ENCODE measurements at places on chromosomes 2 and 18. TPM values are rescaled to one million over a fixed set of nuclear protein-coding genes. Genes with fewer than 3 reads are reported as not detected.

NEU2 gene
- total RNA-seq, result not detected

C2orf66 gene
- 0.53 TPM for total RNA-seq

GRCh38 chr2:189834059-189834458 is 49.8 kb downstream of the PMS1 start:
- DNase-seq, result no peak

- no peak for DNase-seq
These were observed 33.6 kb downstream of the MC4R start for GRCh38 chr18:60339018-60339417.

GRCh38 chr2:207334301-207334623 is 168.5 kb upstream of the KLF7 start:
- no peak for DNase-seq

DNA sequence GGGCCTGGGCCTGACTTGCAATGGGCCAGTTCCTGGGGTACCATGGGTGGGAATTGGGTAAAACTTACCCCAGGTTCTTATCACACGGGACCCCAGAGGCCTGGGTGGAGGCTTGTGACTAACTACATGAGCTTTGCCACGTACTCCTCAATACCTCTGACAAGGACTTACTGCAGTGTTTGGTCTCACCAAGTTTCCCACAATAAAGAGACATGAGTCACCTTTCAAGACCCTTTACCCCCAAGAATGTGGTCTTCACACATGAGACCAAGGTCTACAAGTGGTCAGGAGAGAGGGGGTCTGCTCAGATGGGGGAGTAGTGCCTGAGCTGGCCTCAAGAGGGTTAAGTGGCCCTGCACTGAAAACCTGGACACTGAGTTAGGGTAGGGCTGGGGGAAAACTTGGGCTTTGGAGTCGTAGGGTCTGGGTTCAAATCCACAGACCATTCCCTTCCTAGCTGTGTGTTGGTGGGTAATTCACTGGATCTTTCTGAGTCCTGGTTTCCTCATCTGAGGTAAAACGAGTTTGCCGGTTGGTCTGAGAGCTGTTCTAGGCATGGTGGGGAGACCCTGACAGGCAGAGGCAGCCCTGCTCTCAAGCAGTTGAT is 2.0 kb upstream of the GNLY start:
- no peak for DNase-seq

RAB6C gene
- not detected for total RNA-seq

GRCh38 chr2:26989156-26989555 is 18.7 kb downstream of the MAPRE3 start:
- no peak for DNase-seq

PPM1G gene
- 127 TPM for total RNA-seq

- peak; percentile 39 for DNase-seq
These were observed 83.0 kb upstream of the RAB6C start for GRCh38 chr2:129896226-129897100.

DNA sequence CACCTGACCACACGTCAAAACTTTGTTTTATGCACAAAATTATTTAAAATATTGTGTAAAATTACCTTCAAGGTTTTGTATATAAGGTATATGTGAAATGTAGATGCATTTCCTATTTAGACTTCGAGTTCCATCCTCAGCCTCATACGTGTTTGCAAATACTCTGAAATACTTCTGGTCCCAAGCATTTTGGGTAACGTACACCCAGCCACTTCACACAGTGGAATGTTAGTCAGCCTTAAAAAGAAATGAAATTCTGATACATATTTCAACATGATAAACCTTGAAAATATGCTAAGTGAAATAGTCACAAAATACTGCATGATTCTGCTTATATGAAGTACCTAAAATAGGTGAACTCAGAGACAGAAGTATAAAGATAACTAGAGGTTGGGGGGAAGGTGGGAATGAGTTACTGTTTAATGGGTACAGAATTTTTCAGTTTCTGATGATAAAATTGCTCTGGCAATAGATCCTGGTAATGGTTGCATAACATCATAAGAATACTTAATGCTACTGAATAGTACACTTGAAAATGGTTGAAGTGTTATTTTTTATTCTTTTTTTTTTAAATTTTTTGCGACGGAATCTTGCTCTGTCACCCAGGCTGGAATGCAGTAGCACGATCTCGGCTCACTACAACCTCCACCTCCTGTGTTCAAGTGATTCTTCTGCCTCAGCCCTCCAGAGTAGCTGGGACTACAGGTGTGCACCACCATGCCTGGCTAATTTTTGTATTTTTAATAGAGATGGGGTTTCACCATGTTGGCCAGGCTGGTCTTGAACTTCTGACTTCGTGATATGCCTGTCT is 24.0 kb downstream of the NOP58 start:
- DNase-seq, result no peak

TEKT4 gene
- not detected for total RNA-seq

DNA sequence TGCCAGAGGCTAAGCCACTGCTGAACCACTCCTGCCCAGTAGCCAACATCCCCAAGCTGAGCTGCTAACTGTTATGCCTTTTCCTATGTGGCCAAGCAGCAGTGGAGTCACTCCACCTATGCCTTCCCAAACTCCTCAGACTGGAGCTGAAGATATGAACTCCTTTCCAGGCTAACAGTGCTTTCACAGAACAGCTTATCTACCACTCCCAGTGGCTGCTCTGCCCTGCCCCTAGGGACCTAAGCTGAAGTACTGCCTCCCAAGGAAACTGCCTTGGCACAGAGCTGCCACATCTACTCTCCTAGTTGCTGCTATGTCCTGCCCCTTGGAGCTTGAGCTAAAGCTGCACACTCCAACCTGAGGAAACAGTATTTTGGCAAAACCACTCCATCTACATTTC is 275.9 kb downstream of the RBM43 start:
- DNase-seq, result no peak

LCT gene
- total RNA-seq, result 0.11 TPM

PKDCC gene
- not detected for total RNA-seq

POMC gene
- 7.8 TPM for total RNA-seq

DNA sequence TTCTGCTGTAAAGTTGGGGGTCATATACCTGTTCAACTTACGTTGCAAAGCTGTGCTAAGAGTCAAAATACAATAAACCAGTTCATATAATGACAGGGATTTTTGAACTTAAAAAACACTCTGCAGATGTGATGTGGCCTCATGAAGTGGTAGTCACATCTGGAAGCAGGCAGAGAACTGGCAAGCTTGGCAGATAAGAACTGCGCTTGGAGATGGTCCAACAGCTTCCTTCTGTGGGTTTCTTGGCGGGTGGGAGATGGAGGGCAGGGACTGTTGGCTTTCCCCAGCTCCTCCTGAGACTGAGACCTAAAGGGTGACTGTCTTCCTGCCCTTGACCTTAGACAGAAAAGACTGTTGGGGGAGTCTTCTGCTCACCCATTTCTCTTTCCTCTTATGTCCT is 140.4 kb downstream of the CTIF start:
- no peak for DNase-seq

DNA sequence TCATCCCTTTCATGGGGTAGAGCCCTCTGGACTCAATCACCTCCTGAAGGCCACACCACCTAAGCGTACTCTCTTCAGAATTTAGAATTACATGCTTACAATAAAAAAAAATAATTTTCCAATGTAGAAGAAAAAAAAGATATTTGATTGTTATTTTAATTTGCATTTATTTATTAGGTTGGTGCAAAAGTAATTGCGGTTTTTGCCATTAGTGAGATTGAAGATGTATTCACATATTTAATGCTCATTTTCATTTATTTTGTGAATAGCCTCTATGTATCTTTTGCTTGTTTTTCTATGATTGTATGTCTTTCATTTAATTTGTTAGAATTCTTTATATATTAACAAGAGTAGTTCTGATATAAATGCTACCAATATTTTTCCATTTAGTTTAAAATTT is 220.5 kb downstream of the RND3 start:
- no peak for DNase-seq

- no peak for DNase-seq
These were observed at the start of gene RAB31 for GRCh38 chr18:9708057-9708433. Gene RAB31, plus strand, starts transcription at chr18:9708301. Its CDS starts 105 bp downstream, at chr18:9708406.

PRKAG3 gene
- total RNA-seq, result not detected

TOGARAM2 gene
- 0.36 TPM for total RNA-seq

GRCh38 chr2:37148325-37148724 is 8.5 kb downstream of the EIF2AK2 start:
- DNase-seq, result no peak

GRCh38 chr2:43559391-43560230 is 36.2 kb downstream of the THADA start:
- peak; percentile 32 for DNase-seq

NEU4 gene
- total RNA-seq, result 1.1 TPM

DNA sequence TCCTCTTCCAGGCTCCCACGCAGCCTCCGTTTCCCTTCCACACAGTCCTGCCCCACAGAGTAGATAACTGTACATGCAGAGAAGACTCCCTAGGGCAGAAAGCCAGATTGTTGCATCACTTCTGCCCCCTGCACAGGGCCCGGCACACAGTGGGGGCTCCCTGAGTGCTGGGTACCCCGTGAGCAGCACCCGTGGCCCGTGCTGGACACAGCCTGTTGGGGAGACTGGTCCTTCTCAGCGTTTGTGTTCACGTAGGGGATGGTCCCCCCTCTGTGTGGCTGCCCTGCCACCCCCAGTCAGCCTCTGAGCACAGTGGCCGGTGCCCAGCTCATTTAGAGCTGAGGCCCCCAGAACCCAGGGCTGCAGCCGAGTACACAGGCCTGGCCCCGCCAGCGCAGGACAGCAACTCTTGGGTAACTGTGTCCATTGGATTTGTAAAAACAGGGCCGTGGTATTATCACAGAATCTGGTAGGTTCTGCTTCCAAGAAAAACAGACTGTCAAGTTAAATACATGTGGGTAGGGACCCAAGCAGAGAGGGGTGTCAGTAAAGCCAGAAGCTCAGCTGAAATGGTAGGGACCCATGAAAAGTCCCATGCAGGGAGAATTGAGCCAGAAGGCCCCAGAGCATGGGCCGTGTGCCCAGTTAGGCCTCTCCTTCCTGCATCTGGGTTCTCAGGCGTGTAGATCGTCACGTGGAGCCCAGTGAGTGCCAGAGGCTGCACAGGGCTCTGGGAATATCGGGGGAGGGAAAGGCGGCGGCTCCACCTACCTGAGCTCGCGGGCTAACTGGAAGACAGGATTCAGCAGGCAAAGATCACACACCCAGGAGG is 257.3 kb downstream of the ATAD2B start:
- no peak for DNase-seq

- no peak for DNase-seq
These were observed 77.2 kb upstream of the MCFD2 start for GRCh38 chr2:46992776-46993175.

- no peak for DNase-seq
These were observed 460.2 kb downstream of the LRATD1 start for GRCh38 chr2:15092691-15093090.

DNA sequence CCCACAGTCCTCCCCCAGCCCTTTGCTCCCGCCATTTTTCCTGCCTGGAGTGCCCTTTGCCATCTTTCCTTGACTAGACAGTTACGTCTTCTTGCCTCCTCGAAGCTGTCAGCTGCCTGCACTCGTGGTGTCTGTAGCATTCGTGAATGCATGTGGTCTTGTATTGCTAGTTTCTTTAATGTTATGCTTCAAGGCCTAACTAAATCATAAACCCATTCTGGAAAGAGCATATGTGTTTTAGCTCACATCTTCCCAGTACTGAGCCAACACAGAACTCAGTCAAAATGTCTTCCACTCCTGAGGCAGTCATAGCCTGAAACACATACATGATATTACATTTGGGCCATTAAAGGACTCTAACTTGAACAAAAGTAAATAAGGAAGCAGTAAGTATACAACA is 35.6 kb downstream of the SPC25 start:
- DNase-seq, result no peak

GRCh38 chr2:206040525-206040924 is 45.4 kb downstream of the INO80D start:
- DNase-seq, result no peak

GRCh38 chr2:151976945-151977353 is 121.9 kb downstream of the CACNB4 start:
- no peak for DNase-seq

GRCh38 chr2:186891185-186891621 is 42.2 kb upstream of the ZSWIM2 start:
- no peak for DNase-seq

SPATA3 gene
- 2.9 TPM for total RNA-seq

GRCh38 chr2:29469516-29469915 is 354.3 kb downstream of the CLIP4 start:
- DNase-seq, result no peak

DNA sequence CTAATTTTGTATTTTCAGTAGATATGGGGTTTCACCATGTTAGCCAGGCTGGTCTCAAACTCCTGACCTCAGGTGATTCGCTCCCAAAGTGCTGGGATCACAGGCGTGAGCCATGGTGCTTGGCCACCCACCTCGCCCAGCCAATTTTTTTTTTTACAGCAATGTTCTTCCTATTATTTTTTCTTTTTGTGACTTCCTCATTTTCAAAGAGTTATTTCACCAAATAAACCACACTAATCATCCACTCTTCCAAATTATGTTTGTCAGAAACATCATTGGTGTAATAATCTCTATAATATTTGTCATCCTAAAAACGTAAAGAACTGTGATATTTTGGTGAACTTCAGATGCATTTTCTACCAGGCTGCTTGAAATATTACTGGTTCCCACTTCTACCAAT is 16.3 kb upstream of the PDCL3 start:
- no peak for DNase-seq

DNA sequence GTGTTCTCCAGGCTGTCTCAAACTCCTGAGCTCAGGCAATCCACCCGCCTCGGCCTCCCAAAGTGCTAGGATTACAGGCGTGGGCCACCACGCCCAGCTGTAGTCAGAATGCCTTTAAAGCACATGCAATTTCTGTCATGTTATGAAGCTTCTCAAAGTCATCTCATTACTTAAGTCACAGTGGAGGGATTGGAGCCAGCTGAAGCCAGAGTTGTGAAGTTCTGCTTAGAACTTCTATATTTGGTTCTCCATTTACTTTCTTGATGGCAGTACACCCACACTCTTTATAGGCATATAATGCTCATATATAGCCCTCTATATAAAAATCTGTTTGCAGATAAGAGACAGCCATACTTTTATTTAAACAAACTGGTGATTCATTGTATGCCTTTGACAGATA is 68.8 kb upstream of the CWC22 start:
- no peak for DNase-seq

DNA sequence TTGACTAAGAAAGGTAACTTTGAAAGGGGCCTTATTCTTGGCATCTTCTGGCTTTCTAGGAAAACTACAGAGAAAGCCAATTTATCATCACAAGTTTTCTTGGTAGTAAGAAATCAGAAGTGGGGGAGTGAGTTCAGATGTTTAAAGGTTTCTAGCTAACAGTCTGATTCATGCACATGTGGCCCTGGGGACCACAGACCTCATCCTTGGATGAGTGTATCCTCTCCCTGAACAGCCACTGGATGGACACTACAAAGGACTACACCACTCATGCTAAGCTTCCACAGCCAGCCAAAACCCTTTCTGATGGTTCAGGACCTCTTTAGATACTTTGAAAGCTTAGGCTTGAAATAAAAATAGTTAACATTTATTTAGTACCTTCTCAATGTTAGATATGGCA is 218.3 kb upstream of the STK17B start:
- no peak for DNase-seq

DNA sequence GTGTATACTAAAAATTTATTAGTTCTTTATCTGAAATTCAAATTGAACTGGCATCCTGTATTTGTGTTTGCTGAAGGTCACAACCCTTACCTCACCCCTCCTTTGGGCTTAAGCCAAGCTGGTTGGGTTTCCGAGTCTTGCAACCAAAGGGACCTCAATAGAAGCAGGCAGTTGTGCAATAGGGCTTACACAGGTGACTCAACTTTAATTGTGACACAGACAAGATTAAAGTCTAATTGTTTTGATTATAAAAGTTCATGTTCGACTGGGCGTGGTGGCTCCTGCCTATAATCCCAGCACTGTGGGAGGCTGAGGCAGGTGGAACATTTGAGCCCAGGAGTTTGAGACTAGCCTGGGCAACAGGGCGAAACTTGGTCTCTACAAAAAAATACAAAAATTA is 71.5 kb downstream of the RAB31 start:
- DNase-seq, result no peak

GRCh38 chr2:100702438-100703109 is 117.4 kb upstream of the NPAS2 start:
- DNase-seq, result no peak
